ENCODE measurements at places on chromosomes 1 and 21.

DNA sequence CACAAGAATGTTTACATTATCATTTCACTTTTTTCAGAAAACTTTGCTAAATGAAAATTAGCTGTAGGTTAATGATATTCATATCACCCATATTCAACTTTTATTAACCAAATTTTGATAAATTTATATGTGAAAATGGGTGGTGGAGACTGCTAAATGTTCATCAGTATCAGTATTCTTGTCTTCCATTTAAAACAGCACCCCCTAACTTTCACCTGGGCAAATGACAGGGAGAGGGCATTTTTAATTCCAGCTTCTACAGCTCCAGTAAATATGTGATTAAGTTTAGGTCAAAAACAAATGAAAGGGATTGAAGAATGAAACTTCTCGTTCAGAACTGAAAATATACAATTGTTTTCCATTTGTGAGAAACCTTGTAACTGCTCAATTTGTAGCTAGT lies 722.2 kb downstream of the KCNT2 start:
- DNase-seq: no peak

DNA sequence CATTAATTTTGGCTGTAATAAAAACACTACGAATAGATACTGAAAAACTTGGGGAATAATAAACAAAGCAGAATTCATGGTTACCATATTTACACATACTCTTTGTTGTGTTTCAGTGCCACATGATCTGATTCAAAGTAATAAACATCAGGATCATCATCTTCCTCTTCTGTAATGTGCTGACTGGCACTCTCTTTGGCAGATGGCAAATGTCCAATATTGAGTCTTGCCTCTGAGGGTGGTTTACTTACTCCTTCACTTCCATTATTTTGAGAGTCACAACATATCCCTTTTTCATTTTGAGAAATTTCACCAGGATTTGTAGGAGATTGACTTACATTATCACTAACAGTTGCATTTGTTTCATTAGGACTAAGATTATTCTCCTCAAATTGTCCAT lies 50.7 kb downstream of the ZZZ3 start:
- DNase-seq: no peak

DNA sequence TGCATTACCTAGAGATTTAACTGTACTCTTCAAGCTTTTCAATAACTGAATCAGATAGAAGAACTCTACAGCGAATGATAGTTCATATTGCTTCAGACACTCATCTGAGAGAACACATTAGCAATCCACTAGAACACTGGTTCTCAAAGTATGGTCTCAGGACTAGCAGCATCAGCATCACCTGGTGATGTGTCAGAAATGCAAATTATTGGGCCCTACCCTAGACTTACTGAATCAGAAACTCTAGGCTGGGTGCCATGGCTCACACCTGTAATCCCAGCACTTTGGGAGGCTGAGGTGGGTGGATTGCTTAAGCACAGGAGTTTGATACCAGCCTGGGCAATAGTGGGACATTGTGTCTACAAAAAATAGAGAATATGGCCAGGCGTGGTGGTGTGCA lies 24.9 kb upstream of the GLIS1 start:
- DNase-seq: no peak

DNA sequence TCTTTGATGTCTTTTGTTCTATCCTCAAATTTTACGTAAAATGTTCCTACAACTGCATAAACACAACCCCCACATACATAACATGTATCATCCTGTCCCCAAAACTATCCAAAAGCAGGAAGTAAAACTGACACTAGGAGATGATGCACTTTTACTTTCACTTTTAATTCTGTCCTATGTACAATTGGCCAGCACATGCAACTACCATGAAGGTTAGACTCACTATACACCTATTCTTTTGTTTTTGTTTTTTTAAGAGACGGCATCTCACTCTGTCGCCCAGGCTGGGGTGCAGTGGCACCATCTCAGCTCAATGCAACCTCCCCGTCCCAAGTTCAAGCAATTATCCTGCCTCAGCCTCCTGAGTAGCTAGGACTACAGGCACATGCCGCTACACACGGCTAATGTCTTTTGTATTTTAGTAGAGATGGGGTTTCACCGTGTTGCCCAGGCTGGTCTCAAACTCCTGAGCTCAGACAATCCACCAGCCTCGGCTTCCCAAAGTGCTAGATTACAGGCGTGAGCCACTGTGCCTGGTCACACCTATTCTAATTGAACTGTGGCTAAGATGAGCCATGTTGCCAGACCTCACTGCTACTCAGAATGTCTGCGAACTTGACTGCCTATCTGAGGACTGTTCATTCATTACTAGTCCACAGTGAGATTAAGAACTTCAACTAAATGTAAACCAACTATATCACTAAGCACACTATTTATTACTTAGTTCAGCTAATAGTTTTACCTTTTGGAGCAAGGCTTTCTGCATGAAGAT lies 48.0 kb downstream of the TOR3A start:
- DNase-seq: no peak

GRCh38 chr1:170521818-170522217 lies 10.1 kb upstream of the GORAB start:
- no peak for DNase-seq

DNA sequence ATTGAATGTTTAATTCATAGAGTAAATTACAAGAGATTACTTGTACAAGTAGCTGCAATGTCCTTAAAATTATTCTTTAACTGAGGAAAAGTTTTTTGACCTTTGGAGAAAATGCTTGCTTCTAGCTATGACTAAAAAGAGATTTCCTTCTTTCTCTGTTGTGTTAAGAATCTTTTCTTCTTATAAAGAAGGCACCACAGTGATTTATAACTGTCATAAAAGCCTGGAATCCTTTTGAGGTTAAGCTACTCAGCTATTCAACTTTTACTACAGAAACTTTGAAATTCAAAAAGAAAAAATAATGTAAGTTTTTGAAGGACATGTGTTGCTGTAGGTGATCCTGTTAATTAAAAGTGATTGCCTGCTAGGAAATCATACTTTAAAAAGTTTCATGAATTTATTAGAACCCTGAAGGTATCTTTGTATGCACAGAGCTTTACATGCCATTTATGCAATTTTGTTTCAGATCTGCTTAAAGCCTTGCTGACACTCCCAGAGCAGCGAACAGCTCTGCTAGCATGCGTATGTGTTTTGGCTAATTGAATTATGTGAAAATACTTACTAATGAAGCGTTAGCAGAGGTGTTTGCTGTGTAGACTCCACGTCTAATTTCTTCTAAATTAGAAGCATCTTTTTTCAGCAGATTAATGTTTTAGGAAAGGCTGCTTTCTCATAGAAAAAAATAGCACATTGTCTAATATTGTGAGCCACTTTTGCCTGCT lies 94.7 kb upstream of the SMYD2 start:
- no peak for DNase-seq

GRCh38 chr1:212457740-212458338 lies 25.1 kb downstream of the NENF start:
- DNase-seq: no peak

Measured in omental fat pad (tissue), 4 donors.